ENCODE measurements at places on chromosomes 12 and 14.

DNA sequence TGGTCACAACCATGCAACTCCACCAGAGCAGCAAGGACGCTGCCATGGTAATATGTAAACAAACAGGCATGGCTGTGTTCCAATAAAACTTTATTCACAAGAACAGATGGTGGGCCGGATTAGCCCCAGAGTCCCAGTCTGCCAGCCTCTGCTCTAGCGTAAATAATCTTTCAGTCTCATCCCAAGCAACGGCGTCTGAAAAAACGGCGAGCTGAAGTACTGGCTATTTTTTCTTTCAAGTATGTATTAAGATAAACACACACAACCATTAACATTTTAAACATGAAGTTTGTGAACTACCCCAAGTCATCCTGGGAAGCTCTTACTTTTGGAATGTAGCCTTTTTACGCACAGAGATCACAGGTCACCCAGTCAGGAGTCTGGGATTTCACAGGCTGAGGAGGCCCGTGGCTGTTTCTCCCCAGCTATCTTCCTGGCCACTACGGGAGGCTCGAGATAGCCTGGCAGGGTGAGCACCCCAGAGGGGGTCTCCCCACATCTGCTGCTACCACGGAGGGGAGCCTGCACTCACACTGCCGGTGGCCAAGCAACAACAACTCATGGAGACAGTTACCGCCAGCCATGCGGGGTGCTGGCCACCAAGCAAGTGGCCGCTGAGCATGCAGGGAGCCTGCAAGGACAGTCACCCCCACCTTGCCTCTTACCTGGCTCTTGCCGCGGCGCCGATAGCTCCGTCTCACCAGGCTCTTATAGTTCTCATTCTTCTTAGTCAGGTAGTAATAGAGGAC, 124.6 kb downstream of the RFLNA start:
- no peak for DNase-seq

DNA sequence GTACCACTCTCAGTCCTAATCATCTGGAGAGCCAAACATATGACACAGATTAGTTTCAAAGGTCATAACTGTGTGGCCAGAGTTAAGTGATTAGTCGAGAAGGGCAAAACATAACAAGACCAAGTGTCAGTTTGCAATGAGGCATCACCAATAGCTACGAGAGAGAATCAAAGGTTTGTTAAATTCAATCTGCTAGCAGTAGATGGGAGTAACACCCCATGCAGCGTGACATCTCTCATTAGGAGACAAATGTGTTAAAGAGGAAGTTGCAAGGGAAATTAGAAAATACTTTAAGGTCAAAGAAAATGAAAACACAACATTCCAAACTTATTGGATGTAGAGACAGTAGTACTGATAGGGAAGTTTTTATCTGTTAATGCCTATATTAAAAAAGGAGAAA, 135.7 kb upstream of the SYT10 start:
- no peak for DNase-seq

DNA sequence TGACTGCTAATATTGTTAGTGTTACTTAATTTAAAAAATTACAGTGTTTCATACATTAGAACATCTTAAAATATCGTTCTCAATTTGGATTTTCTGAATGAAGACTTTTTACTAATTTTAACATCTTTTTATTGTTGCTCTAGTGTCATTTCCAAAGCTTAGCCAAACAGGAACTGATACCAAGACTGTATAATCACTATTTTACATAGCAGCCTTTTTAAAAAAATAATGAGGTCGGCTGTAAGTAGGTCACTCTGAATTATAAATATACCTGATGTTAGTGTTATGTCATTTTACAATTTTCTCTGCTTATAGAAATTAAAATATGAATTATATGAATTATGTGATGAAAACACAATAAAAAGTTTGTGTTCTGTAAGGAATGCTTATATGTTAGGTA, 321.5 kb downstream of the TMEM117 start:
- DNase-seq = no peak

DNA sequence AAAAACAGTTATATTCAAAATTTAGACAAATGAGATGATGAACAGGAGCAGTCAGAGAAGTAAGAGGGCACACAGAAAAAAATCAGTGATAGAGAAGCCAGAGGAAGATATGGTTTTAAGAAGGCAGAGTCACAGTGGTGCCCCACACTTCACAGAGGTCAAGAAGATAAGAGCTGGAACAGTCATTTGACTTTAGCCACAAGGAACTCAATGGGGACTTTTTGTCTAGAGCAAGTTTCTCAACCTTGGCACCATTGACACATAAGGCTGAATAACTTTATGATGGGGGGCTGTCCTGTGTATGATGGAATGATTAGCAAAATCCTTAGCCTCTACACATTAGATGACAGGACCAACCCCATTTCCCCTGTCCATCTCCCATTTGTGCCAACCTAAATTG, 172.8 kb upstream of the PLEKHG7 start:
- DNase-seq = no peak

GRCh38 chr12:86662464-86662863, 406.3 kb upstream of the MGAT4C start:
- DNase-seq = no peak

- no peak for DNase-seq
Measured at GRCh38 chr12:26534071-26534470, 298.9 kb downstream of the ITPR2 start.

- DNase-seq = no peak
Measured at GRCh38 chr14:44168566-44168965, 338.5 kb downstream of the FSCB start.

- no peak for DNase-seq
Measured at GRCh38 chr14:77046721-77047120, 18.2 kb upstream of the IRF2BPL start.

- no peak for DNase-seq
Measured at GRCh38 chr12:132657004-132657727, 30.0 kb downstream of the POLE start.

DNA sequence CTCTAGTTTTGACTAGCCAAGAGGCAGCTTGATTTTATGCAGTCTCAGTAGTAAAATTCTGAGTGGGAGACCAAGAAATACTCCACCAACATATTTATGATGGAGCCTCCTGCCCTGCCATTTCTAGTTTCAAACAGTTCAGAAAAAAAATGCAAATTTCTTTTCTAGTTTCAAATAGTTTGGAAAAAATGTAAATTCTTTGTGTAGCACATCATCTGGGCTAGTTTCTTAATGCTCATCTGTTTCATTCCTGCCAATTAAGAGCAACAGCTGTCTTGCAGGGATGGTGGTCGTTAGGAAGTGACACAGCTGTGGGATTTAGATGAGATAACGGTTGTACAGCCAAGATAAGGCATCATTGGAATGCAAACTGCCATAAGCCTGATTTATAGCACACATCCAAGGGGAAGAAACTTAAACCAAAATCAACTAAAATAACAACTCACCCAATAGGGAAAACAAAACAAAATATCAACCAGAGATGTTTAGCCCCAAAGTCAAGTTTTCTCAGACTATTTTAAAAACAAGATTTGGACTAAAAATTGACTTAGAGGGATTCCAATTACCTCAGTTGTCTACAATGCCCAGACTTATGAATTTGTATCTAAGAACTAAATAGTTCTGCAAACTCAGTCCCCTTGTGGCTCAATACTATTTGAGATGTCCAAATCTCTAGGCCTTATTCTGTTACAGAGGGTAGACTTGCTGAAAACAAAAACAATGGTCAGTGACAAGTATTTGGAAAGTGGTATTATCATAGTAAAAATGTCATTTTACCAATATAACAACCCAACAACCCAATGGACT, 291.3 kb upstream of the ATP2B1 start:
- DNase-seq = no peak

DNA sequence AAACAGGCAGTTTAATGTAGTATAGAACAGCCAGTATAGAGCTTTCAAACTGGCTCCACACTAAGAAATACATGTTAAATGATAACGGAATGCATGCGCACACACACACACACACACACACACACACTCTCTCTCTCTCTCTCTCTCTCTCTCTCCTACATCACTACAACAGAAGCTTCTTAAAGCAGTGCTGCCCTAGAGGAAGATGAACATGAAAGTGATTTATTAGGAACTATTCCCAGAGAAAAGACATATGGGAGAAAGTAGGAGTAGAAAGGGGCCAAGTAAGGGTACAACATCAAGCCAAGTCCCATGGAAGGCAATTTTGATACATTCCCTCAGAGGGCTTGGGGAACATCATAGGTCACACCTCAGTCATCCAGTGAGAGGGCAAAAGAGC, 16.4 kb upstream of the DHRS4 start:
- DNase-seq = no peak

DNA sequence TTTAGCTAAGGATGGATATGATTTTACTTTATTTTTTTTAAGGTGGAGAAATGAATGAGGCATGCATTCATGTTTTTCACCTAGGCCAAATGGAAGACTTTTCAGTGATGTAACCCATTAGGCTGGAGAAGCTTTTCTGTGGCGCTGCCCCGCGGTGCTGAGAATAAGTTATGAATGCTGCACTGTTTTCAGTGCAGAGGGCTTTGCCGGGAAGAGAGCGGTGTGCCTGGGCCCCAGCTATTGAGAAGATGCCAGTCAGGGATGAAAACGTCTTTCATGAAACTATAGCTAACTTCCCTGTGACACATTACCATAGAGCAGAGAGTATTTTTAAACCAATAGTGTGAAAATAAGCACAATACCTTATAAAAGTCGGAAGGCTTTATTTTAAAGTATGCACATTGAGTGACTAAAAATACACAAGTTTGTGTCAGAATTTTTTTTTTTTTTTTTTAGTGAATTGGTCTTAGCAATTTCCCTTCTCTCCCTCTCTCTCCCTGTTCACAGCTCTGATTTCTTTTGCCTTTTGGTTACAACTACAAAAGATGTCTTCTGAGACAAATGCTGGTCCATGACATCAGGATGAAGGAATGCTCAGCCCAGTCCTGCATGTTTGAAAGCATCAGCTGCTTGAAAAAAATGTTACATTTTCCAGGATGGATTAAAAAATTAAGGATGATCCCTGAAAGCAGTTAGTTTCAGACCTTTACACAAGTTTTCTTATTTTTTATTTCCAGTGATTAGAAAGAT, 48.3 kb downstream of the NPAS3 start:
- no peak for DNase-seq

DNA sequence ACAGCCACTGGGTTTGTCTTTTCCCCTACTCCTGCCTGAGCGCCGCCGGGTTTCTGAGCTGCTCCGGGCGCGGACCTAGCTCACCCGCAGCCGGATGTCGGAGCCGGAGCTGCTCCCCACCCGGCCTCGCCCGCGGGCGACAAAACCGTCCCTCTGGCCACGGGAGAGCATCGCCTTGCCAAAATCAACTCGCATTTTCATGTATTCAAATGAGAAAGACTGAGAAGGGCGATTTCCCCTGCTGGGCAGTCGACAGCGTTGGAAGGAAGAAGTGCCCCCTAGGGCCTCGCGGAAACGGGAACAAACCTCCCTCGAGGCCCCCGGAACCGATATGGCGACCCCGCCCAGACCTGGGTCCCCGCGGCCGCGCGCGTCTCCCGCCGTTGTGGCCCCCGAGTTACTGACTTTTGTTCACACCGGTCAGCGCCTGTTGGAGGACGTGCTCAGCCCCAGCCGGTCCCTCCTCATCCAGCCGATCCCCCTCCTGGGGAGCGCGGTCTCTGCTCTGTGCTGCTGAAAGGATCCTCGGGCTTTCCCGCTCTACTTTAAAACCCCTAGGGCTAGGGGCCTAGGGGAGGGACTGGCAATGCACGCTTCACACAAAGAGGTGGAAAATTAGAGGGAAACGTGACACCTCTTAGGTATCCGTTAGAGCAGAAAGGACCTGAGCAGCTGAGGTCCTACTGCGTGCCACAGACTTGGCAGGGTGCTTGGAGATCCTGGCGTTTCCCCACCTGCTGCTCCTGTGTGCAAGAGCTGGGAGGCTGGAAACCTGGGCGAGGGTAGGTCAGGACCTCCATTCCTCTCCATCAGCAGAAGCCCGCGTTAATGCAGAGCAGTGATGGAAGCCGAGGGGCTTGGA, 4.3 kb downstream of the TTC6 start:
- DNase-seq = no peak

- no peak for DNase-seq
Measured at GRCh38 chr14:89912221-89912620, 42.3 kb downstream of the EFCAB11 start.

GRCh38 chr12:94012071-94012470, 136.3 kb upstream of the PLXNC1 start:
- DNase-seq = no peak

GRCh38 chr14:61101803-61102548, 120.9 kb downstream of the SLC38A6 start:
- DNase-seq = no peak

- no peak for DNase-seq
Measured at GRCh38 chr12:25830456-25830855, 128.0 kb upstream of the RASSF8 start.
